ENCODE measurements at places on chromosomes 4 and X. TPM values are rescaled to one million over a fixed set of nuclear protein-coding genes. Genes with fewer than 3 reads are reported as not detected.

GRCh38 chr4:75469896-75470295 lies 44.3 kb downstream of the RCHY1 start:
- H3K27ac ChIP-seq = no peak overlapping the region
- H3K4me3 ChIP-seq = no peak overlapping the region
- H3K4me1 ChIP-seq = peaks cover 12% of the 10 kb centered on the region

GRCh38 chrX:13167481-13168231 lies 123.2 kb upstream of the FAM9C start:
- no peak for DNase-seq
- H3K4me3 ChIP-seq = no peak overlapping the region
- peak overlapping the region; percentile 84 for H3K27ac ChIP-seq
- peaks cover 30% of the 10 kb centered on the region for H3K4me1 ChIP-seq
- H3K36me3 ChIP-seq = no peaks in the 10 kb centered on the region
- H3K27me3 ChIP-seq = no peaks in the 10 kb centered on the region

GRCh38 chrX:50103176-50103575 lies 97.6 kb downstream of the AKAP4 start:
- no peaks in the 10 kb centered on the region for H3K27me3 ChIP-seq
- H3K4me1 ChIP-seq = no peaks in the 10 kb centered on the region
- DNase-seq = no peak
- no peak overlapping the region for H3K4me3 ChIP-seq
- H3K36me3 ChIP-seq = no peaks in the 10 kb centered on the region
- no peak overlapping the region for H3K27ac ChIP-seq

The ZNF732 gene
- total RNA-seq = not detected

All from left ventricle myocardium inferior (tissue), 1 donor.